T follicular helper cell (primary cell): ENCODE measurements at places on chromosomes 6 and 20.

GRCh38 chr6:79230149-79230548 is 4.3 kb downstream of the HMGN3 start:
- no peak for DNase-seq

- no peak for DNase-seq
Observed at GRCh38 chr6:121522771-121523386, 87.4 kb downstream of the GJA1 start.

DNA sequence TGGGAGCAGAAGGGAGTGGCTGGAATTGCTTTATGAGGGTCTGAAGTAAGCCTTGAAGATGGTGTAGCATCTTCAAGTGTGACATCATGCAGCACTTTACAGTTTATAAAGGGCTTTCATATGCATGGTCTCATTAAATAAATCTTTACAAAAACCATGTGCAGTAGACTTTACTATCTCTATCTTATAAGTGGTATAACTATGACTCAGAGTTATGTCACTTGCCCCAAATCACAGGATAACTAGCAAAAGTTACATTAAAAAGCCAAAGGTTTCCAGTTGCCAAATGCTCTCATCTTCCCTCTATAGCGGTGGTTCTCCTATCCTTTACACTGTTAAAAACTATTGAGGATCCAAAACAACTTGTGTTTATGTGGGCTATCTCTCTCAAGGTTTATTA is 687.7 kb upstream of the MARCKS start:
- DNase-seq, result no peak

DNA sequence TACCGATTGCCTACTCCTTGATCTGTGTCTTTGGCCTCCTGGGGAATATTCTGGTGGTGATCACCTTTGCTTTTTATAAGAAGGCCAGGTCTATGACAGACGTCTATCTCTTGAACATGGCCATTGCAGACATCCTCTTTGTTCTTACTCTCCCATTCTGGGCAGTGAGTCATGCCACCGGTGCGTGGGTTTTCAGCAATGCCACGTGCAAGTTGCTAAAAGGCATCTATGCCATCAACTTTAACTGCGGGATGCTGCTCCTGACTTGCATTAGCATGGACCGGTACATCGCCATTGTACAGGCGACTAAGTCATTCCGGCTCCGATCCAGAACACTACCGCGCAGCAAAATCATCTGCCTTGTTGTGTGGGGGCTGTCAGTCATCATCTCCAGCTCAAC is 13.5 kb downstream of the CCR6 start:
- no peak for DNase-seq

DNA sequence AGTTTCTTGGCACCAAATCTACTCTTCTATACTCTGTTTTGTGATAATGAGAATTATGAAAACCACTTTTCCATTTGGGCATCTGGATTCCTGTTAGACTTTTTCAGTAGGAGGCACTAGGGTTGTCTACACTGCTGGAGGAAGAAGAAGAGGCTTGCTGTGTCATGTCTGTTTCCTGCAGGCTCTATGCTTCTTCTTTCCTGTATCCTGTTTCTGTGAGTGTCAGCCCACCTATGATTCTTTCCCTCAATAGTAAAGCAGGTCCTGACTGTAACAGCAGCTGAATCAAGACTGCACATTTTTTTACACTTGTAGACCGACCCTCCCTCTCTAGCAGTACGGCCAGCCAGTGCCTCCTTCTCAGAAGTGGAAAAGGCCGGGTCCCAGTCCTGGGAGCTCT is 603.9 kb downstream of the HDGFL1 start:
- no peak for DNase-seq

GRCh38 chr6:70166088-70166958 is 136.6 kb downstream of the COL9A1 start:
- no peak for DNase-seq

DNA sequence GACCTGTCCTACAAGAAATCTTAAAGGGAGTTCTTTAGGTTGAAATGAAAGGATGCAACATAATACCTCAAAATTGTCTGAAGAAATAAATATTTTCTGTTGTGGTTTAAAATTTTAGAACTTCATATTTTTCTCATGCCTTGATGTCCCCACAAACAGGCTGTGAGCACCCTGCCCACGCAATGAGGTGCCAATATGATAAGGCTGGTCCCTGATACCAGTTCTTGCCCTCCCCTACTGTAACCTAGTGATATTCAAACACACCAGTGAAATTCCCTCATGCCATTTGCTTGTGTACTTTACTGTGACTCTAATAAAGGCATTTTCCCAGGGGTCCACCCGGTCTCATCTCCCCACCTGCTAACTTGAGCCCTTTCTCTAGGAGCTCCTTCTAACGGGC is 67.3 kb upstream of the SIRPG start:
- DNase-seq, result no peak
